ENCODE measurements at places on chromosomes 13 and 19. TPM values are rescaled to one million over a fixed set of nuclear protein-coding genes. Genes with fewer than 3 reads are reported as not detected.

Gene OR4F17
- total RNA-seq = not detected

Gene ZNF527
- total RNA-seq = 4.2 TPM

Gene PGPEP1
- 58.0 TPM for total RNA-seq

DNA sequence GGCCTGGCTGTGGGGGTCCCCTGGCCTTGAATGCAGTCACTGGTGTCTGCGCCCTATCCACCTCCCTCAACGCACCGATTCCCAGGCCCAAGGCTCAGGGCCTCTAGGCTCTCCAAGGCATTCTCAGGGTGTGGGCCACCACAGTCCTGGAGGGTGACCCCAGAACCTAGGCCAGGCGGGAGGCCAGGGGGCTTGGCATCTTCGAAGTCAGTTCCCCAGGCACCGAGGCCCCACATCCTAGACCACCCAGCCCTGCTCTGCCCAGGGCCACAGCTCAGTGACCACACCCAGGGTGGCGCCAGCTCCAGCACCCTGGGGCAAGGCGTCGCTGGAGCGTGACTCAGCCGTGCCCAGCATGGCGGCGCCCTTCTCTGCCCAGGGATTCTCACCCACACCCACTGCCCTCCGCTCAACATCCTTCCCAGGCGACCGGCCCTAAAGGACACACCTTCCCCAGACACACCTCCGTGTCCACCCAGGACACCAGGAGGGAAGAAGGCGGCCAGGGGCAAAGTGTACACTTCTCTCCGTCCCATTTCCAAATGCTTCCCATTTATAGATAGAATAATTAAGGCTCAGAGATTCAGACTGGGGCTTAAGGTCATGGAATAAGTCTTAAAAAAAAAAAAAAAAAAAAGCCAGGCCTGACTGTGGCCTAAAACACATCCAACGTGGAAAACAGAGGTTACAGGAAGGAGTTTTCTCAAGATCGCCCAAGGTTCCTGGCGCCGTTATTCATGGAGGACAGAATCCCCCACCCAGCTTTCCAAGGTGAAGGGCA lies 36.4 kb upstream of the NANOS3 start:
- peak; percentile 59 for DNase-seq
- peaks cover 68% of the 10 kb centered on the region for H3K4me1 ChIP-seq
- H3K27me3 ChIP-seq = no peaks in the 10 kb centered on the region
- H3K36me3 ChIP-seq = peaks cover 7% of the 10 kb centered on the region

- peak overlapping the region; percentile 44 for H3K4me3 ChIP-seq
- H3K27me3 ChIP-seq = peaks cover 32% of the 10 kb centered on the region
- H3K27ac ChIP-seq = peak overlapping the region; percentile 73
- peak; percentile 45 for DNase-seq
- H3K36me3 ChIP-seq = peaks cover 4% of the 10 kb centered on the region
Measured at GRCh38 chr13:31038834-31039552, 106.5 kb downstream of the TEX26 start.

- H3K4me1 ChIP-seq = no peaks in the 10 kb centered on the region
- no peaks in the 10 kb centered on the region for H3K36me3 ChIP-seq
Measured at GRCh38 chr13:110228936-110229904, 77.7 kb downstream of the COL4A1 start.

Data from activated T-cell treated with anti-CD3 and anti-CD28 coated beads, Interleukin-2, amount 50 U/mL, for 72 hours (primary cell).